ENCODE measurements at places on chromosomes 2 and 18.

DNA sequence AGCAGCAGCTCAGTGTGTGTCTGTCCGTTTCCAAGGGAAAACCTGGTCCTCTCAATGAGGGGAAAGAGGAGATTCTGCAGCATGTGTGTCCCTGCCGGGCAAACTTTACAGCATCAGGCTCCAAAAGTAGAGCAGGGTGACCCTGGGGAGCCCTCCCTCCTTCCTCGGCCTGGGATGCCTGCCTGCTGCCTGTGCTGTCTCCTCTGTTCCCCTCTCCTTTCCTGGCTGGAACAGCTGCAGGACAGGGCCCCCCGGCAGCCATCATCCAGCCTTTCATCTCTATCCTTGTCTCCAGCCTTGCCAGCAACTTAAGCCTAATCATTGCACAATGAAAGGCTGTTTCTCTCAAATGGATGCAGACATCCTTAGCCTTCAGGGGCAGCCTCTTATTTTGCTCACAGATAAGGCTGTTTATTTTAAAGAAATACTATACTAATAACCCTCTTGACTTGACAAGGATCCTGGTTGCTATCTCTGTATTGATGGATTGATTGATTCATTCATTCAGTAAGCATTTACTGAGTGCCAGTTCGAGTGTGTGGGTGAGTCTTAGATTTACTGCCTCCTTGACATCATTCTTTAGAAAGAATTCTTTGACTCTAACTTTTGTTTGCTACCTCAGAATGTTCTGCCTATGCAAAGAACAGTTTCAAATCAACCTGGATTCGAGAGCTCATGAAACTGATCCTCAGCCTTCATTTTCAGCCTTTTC is 40.6 kb upstream of the EDAR start:
- no peak for DNase-seq

- DNase-seq, result no peak
Observed at GRCh38 chr2:33077844-33078243, 131.1 kb downstream of the LTBP1 start.

GRCh38 chr18:76866666-76867065 is 44.3 kb downstream of the ZNF236 start:
- DNase-seq, result no peak

- no peak for DNase-seq
Observed at GRCh38 chr2:112938904-112939303, 27.9 kb downstream of the IL37 start.

- DNase-seq, result no peak
Observed at GRCh38 chr2:232027530-232027929, 66.0 kb downstream of the DIS3L2 start.

- no peak for DNase-seq
Observed at GRCh38 chr2:36650031-36650829, 46.3 kb upstream of the VIT start.

GRCh38 chr2:10410823-10411437 is 37.2 kb downstream of the ODC1 start:
- DNase-seq, result no peak

DNA sequence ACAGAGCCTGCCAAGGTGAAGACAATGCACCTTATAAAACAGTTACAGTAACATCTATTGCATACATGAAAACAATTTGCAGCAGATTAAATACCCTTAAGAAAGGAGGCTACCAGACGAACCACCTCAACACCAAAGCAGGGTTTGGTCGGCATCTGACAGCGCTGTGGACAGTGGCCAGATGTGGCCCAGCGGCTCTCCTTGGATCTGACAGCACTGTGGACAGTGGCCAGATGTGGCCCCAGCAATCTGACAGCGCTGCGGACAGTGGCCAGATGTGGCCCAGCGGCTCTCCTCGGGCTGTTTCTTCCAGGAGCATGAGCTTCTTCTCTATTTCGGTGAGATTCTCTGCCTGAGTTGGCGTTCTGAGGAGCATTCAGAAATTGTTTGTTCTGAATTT is 211.6 kb downstream of the ANKRD30B start:
- no peak for DNase-seq

GRCh38 chr2:212911011-212911410 is 240.4 kb downstream of the IKZF2 start:
- no peak for DNase-seq

DNA sequence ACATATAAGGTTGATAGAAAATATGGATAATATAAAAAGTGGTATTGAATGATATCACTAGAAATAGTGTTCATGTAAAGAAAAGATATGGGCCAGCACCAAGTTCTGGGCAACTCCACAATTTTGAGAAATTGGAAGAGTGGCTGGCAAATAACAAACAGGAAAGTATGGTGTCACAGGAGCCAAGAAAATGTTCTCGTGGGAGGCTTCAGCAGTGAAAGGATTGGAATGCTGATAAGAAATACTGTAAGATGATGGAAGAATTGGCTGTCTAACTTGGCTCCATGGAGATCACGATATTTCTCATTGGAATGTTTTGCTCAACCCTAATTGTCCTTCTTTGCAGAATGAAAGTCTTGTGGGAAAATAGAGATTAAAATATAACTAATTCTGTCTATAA is 856.8 kb downstream of the DPP10 start:
- no peak for DNase-seq

- no peak for DNase-seq
Observed at GRCh38 chr2:134398300-134398699, 144.4 kb downstream of the MGAT5 start.

DNA sequence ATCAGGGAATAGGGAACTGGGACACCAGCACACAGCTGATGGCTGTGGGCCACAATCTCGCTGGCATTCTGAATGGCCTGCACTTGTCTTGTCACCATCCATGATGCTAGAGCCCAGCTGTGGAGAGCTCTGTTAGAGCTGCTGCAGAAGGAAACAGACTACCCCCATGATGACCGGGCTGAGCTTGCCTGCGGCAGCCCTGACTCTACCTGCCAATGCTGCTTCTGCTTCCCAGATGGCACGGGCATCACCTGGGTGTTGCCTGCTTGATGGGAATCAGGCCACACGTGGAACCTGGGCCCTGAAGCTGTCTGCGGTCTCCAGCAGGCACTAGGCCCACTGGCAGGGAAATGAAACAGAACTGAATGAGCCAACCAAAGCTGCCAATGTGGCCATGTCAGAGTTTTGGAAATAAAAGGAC is 11.2 kb upstream of the DAW1 start:
- DNase-seq, result no peak

GRCh38 chr2:201183365-201183727 is 405 bp downstream of the CASP10 start:
- no peak for DNase-seq

DNA sequence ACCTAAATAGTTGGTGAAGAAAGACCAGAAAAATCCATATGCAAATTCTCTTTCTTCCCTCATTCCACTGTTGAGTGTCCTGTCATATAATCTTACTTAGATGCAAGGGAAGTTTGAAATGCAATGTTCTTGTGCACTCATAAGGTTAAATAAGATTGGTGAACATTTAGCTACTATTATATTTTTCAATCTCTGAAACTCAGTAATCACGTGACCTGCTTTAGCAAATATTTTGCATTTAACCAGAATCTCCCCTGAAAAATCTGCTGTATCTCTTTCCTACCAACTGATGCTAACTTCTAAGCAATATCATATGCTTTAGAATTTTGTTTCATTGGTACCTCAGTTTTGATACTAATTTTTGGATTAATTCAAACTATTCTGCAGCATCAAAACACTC is 533.2 kb downstream of the RIT2 start:
- DNase-seq, result no peak

DNA sequence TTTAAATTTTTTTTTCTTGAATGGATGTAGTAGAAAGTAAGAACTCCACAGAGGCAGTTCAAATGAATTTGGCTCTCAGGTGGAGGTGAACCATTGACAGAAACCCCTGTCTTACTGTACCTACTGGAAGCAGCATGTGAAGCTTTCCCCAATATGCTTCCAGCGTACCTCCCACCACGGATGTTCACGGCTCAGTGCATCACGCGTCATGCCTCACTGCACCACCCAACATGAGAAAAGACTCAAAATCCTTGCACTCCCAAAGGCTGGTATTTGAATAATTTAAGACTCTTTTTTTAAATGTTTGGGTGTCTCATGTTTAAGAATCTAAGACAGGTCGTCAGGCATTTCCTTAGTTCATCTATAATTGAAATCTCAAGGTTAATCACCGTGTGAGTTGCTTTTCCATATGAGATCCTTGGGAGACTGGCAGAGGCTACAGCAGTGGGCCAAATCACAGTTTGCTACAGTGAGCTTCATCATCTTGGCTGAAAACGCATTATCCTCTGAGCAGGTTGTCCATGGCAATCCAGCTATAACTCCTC is 846.4 kb downstream of the DCDC2C start:
- DNase-seq, result no peak

GRCh38 chr2:196949116-196949515 is 22.6 kb upstream of the PGAP1 start:
- DNase-seq, result no peak

- DNase-seq, result no peak
Observed at GRCh38 chr2:16160281-16161084, 220.1 kb downstream of the MYCN start.

DNA sequence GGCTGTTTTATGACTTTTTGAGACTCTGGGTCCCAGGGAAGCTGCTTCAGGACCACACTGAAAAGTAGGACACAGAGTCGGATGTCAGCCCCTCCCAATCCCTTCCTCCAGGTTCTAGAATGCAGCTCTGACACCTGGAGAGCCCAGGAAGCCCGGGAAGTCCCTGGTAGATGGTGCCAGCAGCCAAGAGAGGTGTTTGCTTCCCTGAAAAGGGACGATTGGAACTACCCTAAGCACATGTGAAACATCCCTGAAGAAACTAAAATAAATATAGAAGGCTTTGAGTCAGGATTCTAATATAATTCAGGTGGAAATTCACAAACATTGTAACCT is 163.2 kb upstream of the CYRIA start:
- DNase-seq, result no peak

DNA sequence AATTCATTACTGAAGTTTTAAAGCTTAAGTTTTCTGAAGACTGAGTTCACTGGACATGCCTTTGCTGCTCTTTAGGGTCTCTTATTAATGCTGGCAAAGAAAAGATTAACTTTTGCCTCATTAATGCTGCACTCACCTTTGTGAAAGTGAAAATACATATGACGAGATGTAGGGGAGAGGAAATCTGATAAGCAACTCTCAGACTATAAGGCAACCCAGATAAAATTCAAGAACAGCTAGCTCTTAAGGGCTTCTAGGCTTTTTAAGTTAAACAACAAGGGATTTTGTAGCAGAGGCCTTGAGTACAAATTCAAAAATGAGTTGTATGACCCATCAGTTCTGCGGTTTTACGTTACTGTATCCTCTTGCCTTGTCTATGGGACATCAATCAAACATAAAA is 143.7 kb downstream of the USP34 start:
- DNase-seq, result no peak

GRCh38 chr2:218823196-218823855 is 8.3 kb downstream of the PRKAG3 start:
- DNase-seq, result no peak

DNA sequence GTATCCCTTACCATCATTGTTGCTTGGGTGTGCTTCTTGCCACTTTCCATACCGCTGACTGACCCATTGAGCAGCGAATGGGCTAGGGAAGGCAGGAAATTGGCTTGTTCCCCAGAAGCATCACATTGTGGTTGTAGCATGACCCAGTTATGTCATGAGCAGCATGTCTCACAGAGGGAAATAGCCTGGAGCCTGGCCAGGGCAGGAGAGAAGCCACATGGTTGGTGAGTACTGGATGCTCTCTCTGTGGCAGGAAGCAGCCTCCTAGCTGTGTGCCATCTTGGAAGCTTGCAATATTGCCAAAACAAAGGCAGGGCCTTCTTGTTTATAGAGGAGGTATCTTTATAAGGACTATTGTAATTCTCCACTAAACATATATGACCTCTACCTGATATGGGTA is 482.6 kb downstream of the PIK3C3 start:
- no peak for DNase-seq

DNA sequence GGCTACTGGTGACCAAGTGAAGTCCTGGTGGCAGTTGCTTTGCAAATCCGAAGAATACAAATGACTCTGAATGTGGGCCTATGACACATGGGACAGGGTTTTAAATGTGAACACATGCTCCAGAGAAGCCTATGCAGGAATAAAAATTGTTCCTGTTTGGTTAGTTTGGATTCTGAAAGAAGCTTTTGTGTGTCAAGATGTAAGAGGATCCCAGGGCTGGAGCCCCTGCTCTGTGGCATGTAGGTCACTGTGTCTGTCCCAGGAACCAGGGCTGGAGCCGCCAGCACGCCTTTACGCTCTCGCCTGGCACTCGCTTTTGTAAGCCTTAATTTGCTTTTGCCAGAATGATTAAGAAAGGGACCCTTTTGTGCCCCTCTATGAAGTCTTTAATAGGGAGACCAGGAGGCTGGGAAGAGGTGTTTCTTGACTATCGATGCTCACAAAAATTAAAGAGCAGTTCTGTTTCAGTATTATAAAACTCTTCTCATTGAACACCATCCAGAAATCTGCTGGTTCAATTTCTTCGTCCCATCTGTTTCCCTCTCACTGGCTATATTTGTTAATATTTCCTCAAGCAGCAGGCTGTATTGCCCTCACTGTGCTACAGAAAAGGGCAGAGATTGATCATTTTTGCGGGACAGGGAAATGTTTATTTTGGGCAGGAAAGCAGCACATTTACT is 532.7 kb upstream of the POU3F3 start:
- no peak for DNase-seq

- no peak for DNase-seq
Observed at GRCh38 chr2:233353101-233353768, 1.1 kb upstream of the DGKD start.

GRCh38 chr18:49645841-49646351 is 84.0 kb downstream of the LIPG start:
- no peak for DNase-seq

- DNase-seq, result no peak
Observed at GRCh38 chr2:584863-585823, 92.1 kb downstream of the TMEM18 start.

- no peak for DNase-seq
Observed at GRCh38 chr2:69600425-69600824, 43.1 kb downstream of the AAK1 start.

- no peak for DNase-seq
Observed at GRCh38 chr18:51168960-51169662, 28.4 kb downstream of the MEX3C start.

DNA sequence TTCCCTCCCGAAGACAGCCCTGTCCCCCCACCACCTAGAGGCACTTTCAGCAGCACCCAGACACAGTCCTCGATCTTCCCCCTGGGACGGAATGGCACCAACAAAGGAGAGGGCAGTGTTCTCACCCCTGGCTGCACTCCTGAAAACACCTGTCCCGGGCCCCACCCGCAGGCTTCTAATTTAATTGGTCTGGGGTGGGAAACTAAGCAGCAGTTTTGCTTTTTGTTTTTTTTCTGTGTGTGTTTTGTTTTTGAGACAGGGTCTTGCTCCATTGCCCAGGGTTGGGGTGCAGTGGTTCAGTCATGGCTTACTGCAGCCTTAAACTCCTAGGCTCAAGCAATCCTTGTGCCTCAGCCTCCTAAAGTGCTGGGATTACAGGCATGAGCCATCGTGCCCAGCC is 38.4 kb upstream of the REL start:
- DNase-seq, result no peak

GRCh38 chr2:179561702-179562101 is 297.1 kb upstream of the SESTD1 start:
- DNase-seq, result no peak

- no peak for DNase-seq
Observed at GRCh38 chr2:102021779-102022178, 30.0 kb downstream of the IL1R2 start.

Measured in stimulated activated CD8-positive, alpha-beta memory T cell treated with anti-CD3 and anti-CD28 coated beads, Interleukin-2, amount 100 ng/mL, for 1 hour (primary cell).